AG20443 (cell line): ENCODE measurements at places on chromosomes 6 and 20.
A peak's percentile ranks its signal among the peaks of the same experiment; 100 is the strongest.

DNA sequence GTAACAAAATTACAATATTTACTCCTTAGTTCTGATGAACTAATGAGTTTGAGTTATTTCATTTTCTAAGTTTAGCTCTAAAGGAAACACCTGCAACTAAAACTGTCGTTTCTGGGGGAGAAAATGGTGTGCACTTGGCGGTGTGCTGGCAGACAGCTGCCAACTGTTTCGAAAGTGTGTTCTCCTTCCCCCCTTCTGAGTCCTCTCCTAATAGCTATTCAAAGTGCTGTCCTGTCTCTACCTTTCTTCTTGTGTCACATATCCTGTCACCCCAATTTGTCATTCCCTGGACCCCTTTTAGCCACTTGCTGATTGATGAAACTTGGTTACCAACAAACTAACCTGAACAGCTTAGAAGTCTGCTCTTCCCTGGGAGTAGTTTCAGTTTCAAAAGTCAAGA, 4.9 kb upstream of the UBE2J1 start:
- no peak for DNase-seq

GRCh38 chr20:10216146-10216791, 2.4 kb upstream of the SNAP25 start:
- no peak for DNase-seq

- no peak for DNase-seq
Observed at GRCh38 chr6:157385482-157385881, 4.5 kb downstream of the ZDHHC14 start.

DNA sequence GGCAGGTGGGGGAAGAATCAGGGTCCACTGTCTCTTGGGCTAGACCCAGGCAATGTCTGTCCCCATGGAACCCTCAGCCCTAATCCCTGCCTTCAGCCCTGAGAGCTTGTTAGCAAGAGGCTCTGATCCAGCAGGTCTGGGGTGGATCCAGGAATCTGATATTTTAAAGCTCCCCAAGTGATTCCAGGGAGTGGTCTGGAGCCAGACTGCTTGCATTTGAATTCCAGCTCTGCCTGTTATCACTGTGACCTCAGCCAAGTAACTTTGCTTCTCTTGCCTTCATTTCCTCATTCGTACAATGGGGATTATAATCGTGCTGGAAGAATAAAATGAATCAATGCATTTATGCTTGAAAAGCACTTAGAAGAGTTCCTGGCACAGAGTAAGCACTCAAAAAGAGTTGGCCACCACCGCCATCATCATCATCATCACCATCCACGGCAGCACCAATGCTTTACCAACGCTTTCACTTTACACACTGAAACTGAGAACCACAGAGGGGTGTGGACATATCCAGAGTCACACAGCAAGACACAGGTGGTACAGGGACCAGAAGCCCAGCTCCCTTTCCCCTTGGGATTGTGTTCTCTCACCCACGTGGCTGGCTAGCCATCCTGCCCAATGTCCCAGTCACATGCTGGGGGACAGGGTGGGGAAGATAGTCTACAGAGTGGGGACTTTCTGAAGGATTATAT, 75.7 kb upstream of the RALY start:
- no peak for DNase-seq

GRCh38 chr6:14933183-14933544, 312.7 kb upstream of the JARID2 start:
- DNase-seq = no peak

GRCh38 chr20:17003170-17003870, 223.5 kb upstream of the PCSK2 start:
- DNase-seq = no peak

DNA sequence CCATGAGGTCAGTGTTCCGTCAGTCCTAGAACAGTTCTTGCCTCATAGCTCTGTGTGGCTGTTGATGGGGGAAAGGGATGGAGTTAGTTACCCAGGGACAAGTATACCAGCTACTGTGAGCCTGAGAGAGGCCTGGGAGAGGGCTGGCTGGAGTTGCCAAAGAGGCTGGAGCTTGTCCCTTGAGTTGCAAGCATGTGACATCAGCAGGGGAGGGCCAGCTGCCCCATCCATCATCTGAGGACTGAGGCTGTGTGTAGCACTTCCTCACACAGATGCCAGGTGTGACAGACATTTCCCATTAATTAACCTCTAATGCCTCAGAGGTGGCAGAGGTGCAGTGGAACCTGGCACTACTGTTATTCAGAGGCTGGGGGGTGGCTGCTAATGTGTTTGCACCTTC, 131.6 kb downstream of the PHACTR3 start:
- DNase-seq = no peak

DNA sequence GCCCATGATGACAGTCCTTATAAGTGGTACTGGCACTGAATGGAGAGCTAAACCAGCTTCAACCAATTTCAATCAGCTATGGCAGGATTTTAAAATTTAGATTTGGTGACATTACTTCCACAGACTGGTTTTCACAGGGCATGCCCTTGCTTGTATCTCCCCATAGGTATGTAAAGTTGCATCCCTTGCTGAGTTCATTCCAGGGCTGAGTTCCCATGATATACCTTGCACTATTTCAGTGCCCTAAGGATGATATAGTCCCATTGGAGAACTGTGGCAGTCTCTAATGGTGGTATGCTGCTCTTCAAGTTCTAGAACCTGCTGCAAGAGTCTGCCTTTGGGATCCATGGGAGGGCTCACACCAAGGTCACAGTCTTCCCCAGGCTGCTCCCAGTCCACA, 232.7 kb upstream of the MOCS1 start:
- no peak for DNase-seq

DNA sequence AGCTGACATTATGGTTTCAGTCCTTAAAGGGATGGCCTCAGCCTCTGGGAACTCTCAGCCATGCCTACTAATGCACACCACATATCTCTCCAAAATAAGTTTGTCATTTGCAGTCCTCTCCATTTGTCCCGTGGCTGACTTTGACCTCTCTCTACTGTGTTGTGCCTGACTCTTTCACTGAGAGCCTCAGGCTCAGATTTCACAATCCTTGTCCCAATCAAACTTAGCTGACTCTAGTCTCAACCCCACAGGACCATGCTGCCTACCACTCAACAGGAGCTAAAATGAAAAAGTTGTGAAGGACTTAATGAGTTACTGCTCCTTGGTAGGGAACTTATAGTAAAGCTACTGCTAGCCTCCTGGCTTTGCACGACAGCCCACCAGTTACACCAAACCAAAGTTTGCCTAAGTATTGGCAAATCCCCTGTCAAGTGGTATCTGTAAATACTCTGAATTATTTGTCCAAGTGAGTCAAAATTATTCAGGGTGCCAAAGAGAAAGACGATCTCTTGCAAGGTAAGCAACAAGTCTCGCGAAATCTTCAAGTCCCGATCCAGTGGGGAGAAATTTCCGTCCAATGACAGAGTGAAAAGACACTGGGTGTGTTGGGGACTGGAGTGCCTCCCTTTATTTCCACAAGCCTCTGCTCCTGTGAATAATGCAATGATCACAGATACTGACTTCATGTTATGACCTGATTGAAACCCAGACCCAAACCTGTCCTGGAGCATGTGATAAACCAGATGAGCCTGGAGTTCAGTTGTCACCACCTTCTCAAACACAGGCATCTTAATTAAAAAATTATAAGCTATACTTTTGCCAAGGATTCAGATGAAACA, 124.4 kb upstream of the FOXQ1 start:
- DNase-seq = no peak

DNA sequence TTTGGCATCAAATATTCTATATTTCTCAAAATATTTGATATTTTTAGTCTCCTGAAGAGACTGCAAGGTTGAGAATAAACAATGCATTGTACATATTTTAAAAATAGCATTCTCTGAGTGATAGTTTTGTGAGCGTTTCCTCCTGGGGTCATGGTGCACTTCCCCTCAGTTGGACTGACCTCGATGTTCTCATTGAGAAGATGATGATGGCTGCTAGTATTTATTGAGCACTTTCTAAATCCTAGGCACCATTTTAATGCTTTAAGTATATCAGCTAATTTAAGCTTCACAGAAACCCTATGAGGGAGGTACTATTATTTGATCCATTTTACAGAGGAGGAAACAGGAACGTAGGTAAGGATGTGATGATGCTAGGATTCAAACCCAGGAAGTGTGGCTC, 18.2 kb downstream of the DSE start:
- DNase-seq = no peak

- peak; percentile 25 for DNase-seq
Observed at GRCh38 chr6:130680116-130680515, 147.1 kb upstream of the SMLR1 start.

- no peak for DNase-seq
Observed at GRCh38 chr6:149285626-149286025, 31.9 kb upstream of the TAB2 start.

- DNase-seq = no peak
Observed at GRCh38 chr20:22060610-22061009, 355.1 kb downstream of the PAX1 start.

- DNase-seq = no peak
Observed at GRCh38 chr20:17227219-17227575, 357 bp downstream of the PCSK2 start.

- no peak for DNase-seq
Observed at GRCh38 chr20:18669241-18670019, 81.6 kb downstream of the DTD1 start.

DNA sequence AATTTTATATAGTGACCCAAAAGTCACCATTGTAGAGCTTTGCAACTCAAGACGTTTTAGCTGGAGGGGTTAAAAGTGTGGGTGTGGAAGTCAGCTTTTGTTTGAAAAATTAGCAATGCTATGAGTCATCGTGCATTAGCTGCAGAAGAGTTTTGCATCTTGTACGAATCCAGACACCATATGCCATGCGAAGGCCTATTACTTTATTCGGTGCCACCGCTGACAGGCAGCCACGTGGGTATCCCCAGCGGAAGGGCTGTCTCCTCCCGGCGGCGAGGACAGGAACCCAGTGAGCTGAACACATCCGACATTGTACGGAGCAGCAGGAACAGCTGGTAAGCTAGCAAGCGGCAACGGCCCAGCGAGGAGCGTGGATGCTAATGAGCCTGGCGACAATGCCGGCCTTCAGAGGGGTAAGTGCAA, 84.4 kb downstream of the INSM1 start:
- DNase-seq = peak; percentile 74

DNA sequence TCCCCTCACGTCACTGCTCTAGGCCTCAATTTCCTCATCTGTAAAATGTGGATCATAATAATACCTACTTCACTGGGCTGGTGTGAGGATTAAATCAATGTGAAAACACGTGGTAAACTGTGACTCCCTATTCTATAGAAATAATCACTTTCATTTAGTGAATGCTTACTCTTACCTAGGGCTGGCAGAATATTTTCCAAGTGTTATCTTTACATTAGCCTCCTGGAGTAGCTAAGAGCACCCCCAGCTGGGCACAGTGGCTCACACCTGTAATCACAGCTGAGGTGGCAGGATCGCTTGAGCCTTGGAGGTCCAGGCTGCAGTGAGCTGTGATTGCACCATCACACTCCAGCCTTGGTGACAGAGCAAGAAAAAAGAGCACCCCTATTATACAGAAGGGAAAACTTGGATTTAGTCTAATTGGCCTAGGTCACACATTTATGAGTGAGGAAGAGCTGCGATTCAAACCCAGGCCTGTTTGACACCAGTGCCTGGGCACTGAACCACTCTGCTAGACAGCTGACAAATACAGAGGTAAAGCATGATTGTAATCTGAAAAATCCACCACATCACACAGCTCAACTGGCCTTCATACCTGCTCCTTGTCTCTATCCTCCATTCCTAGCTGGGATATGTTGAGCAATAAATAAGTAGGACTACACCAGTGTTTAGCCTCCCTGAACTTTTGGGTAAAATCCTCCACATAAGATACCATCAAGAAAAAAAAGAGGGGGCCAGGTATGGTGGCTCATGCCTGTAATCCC, 1.4 kb upstream of the SNTA1 start:
- no peak for DNase-seq

DNA sequence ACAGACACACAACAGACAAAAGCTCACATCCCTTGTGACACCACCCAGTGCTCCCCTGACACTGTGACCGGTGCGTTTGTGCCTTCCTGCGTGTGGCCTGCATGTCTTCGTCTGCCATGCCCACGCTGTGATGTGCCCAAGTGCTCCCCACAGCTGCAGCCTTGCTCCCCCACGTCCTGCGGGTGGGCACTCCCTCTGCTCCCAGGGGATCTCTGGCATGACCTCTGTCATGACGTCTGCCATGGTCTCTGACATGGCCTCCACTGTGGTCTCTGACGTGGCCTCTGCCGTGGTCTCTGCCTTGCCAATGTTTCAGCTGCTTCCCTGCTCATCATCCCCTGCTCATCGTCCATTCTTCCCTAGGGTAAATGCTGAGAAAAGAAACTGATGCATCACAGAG, 200.9 kb downstream of the DLL1 start:
- DNase-seq = no peak

DNA sequence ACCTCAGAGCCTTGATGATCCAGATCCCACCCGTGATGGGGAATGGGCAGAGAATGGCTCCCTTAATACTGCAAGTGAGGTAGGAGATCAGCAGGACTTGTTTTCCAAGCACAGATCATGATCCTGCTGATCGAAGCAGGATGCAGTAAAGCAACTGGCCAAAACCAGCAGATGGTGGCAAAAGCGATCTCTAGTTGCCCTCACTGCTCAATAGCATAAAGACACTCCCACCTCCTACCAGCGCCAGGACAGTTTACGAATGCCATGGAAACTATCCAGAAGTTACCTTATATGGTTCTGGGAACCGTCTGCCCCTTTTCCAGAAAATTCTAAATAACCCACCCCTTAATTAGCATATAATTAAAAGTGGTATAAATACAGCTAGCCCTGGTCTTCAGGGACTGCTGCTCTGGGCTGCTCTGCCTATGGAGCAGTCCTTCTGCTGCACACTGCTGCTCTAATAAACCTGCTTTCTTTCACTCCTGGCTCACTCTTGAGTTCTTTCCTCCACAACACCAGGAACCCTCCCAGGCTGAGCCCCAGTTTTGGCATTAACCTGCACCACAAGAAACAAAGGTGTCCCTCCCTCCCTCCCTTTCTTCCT, 415.8 kb downstream of the PREX1 start:
- DNase-seq = no peak

DNA sequence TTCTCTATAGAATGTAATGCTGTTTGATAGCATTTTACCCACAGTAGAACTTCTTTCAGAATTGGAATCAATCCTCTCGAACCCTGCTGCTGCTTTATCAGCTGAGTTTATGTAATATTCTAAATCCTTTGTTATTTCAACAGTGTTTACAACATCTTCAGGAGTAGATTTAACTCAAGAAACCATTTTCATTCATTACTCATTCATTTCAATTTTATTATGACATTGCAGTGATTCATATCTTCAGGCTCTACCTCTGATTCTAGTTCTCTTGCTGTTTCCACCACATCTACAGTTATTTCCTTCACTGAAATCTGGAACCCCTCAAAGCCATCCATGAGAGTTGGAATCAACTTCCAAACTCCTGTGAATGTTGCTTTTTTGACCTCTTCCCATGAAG, 93.7 kb downstream of the ZFAND3 start:
- DNase-seq = no peak

- no peak for DNase-seq
Observed at GRCh38 chr20:26207237-26207966, 510.7 kb upstream of the ZNF337 start.

DNA sequence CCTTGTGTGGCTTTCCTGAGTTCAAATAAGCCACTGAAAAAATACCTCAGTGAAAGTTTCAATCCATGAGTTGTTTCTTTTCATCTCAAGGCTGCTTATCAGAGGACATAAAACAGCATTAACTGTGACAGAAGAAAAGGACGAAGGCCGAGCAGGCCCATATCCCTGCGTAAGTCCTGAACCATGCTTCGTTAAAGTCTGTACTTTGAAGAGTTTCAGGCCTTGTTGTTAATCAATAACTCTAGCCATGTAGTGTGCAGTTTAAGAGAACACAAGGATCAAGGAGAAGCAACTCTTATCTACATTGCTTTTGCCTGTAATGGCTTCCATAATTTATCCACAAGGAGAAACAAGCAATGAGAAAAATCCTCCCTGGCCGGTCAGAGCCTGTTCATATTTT, 165.4 kb downstream of the UST start:
- DNase-seq = no peak
